ENCODE measurements at places on chromosomes 3 and 15.
A peak's percentile ranks its signal among the peaks of the same experiment; 100 is the strongest.

- no peak for DNase-seq
Measured at GRCh38 chr15:60172143-60172542, 168.0 kb downstream of the FOXB1 start.

GRCh38 chr15:53758412-53758811, 1.1 kb downstream of the WDR72 start:
- no peak for DNase-seq

DNA sequence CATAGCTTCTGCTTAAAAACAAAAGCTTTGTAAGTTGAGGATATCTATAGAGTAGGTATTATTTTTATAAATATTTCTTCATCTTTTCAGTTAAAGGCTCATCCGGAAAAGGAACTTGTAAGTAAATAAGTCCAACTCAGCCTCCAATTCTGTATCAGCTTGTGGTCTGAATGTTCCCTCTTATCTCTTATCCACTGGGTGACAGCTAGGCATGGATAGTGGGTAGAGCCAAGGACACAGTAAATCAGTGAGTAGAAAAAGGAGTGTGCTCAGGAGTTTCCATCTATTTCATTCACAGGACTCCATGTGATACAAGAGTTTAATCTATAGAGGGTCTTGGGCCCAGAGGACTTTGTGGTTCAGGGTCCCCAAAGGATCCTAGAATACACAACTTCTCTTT, 50.9 kb downstream of the FRMD5 start:
- DNase-seq, result no peak

DNA sequence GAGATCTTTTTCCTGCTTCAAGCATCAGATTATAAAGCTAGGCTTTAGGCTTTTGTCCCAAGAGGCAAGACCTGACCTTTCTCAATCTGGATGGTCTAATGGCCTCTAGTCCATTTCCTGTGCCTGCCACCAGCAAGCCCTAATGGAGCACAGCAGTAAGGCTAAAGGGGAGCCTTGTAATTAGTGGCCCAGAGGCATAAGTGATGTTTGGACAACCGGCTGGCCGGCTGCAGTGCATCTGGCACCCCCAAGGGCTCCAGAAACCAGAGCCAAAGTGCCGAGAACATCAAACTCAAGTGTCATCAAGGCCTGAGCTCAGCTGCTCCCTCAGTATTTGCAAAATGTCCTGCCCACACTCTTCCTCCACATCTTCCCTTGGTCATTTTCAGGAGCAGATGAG, 31.9 kb upstream of the RTP4 start:
- no peak for DNase-seq

DNA sequence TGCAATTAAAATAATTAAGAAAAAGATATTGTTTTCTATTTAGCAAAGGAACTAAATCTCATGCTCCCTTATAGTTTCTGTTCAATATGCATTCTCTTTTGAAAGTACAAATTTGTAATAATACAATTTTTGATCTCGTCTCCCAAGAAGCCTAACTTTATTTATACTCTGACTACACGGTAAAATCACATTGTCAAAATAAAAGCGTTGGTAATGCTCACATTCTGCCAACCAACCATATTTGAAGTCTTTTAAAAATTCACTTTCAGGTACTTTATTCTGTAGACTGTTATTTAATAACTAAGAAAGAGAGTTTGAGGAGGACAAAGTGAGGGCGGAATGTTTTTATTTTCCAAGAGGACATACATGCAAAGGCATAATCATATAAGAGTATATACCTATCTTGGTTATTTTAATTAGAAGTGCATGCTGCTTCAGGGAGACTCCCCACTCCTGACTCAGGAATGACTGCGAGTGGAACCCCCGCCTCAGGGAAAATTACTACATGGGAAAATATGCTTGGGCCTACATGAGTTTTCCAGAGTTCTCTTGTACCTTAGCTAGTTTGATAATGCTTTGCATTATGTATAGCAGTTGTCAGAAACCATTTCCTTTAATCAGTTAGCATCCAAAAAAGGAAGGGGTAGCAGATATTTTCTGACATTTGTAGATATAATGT, 19.3 kb downstream of the MBNL1 start:
- no peak for DNase-seq

DNA sequence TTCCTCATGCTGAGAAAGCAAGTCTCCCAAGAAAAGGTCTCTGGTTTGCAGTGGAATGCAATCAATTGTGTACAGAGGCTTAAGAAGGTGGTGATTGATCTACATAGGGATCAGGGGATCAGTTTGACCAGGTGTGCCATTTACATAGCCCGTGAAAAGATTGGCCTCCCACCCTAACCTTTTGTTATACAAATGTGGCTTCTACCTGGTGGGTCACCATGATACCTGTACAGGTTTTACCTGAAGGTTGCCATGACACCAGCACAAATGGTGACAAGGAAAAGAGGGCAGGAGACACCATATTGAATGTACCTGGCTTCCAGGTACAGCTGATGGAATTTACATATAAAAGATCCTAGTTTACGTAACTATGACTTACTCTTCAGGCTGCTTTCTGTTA, 25.5 kb upstream of the TEX55 start:
- no peak for DNase-seq

GRCh38 chr3:101884776-101885175, 35.5 kb downstream of the NFKBIZ start:
- no peak for DNase-seq

GRCh38 chr3:178785961-178786360, 249.7 kb downstream of the KCNMB2 start:
- no peak for DNase-seq

- DNase-seq, result no peak
Measured at GRCh38 chr3:185717121-185717520, 107.7 kb downstream of the IGF2BP2 start.

GRCh38 chr3:152524198-152525140, 255.7 kb downstream of the MBNL1 start:
- DNase-seq, result peak; percentile 63

GRCh38 chr15:48006031-48006511, 114.7 kb upstream of the SLC24A5 start:
- DNase-seq, result no peak

- no peak for DNase-seq
Measured at GRCh38 chr3:52895418-52895817, 1.9 kb downstream of the STIMATE start.

- DNase-seq, result no peak
Measured at GRCh38 chr3:184497804-184498203, 63.8 kb upstream of the EPHB3 start.

DNA sequence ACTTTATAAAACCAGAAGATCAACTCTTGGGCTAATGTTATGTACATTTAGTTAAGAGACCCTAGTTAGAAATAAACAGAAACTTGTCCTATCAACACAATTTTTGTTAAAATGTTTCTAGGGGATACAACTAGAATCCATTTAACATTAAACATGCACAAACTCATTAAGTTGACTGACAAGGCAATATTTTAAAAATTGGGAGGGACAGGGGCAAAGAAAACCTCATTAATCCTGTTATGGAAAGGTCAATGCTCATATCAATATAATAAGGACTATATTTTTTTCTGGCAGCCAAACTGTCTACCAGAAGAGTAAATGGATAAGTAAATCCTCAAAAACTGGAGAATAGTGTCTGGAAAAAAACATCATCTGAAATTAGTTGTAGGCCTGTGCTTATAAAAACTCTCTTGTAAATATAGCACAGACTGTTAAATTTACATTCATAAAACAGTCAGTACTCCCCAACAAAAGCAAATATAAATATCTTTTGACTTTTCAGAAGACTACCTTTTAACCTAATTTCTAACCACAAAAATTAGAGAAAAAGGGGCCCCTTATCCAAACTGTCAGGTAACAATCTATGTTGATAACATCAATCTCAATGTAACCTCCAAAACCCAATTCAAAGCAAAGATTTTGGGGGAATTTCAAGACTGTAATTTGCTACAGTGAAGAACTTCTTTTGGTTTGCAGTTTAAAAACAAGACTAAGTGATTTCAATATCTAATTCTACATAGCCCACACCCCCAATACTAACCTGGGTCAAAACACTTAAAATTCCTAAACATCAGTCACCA, 4.2 kb downstream of the TRA2B start:
- DNase-seq, result peak; percentile 44

DNA sequence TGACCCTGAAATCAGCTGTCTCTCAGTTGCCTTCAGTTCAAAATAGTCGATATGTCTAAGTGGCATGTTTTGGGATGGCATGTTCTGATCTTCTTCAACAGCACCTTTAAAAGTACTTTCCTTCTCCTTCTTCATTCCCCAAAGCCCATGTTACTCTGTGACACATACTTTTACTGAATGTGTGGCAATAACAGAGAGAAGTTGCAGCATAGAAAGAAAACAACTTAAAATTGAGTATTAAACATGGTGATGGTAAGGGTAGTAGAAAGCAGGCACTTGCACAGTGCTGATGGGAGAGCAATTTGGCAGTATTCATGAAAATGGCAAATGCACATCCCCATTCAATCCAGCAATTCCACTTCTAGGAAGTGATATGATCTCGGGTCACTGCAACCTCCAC, 12.3 kb upstream of the ULK4 start:
- no peak for DNase-seq

- no peak for DNase-seq
Measured at GRCh38 chr3:142501004-142501926, 53.4 kb upstream of the XRN1 start.

Data from CD4-positive, alpha-beta T cell treated with Interleukin-10 for 1 hour (primary cell).